T-helper 17 cell (primary cell): ENCODE measurements at places on chromosomes 5 and 9. TPM values are rescaled to one million over a fixed set of nuclear protein-coding genes. Genes with fewer than 3 reads are reported as not detected.

The NMUR2 gene
- total RNA-seq, result not detected

The FAM120AOS gene
- total RNA-seq, result 34.8 TPM

The CER1 gene
- not detected for total RNA-seq

The PCDHGB7 gene
- total RNA-seq, result not detected

The ROR2 gene
- 0.22 TPM for total RNA-seq

The CRB2 gene
- not detected for total RNA-seq

The PRUNE2 gene
- not detected for total RNA-seq

The JAKMIP2 gene
- 4.1 TPM for total RNA-seq

GRCh38 chr5:176373100-176373818, 8.0 kb downstream of the ARL10 start:
- H3K36me3 ChIP-seq, result no peaks in the 10 kb centered on the region
- no peak overlapping the region for H3K27ac ChIP-seq
- no peak for DNase-seq
- no peaks in the 10 kb centered on the region for H3K27me3 ChIP-seq

DNA sequence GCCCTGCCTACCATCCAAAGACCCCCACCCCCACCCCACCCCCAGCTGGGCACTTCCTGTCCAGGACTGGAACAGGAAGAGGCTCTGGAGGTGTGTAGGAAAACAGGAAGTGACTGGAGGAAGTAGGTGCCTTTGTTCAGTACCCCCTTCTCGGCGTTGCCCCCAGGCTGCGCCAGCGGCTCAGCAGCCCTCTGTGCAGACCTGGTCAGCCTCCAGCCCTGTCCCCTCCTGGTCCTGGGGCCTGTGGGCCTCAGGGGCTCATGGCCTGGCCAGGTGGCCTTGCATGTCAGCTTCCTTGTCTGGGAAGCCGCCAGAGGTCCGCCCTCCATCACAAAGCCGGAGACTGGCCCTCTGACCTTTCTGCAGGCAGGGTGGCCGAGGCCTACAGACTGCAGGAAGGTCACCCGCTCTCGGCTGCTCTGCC, 26.0 kb downstream of the FLT4 start:
- peaks cover 7% of the 10 kb centered on the region for H3K4me1 ChIP-seq
- H3K36me3 ChIP-seq, result no peaks in the 10 kb centered on the region
- H3K4me3 ChIP-seq, result no peak overlapping the region
- no peak overlapping the region for H3K27ac ChIP-seq
- peaks cover 6% of the 10 kb centered on the region for H3K27me3 ChIP-seq

GRCh38 chr5:118789366-118789765, 199.0 kb downstream of the DTWD2 start:
- DNase-seq, result no peak
- no peaks in the 10 kb centered on the region for H3K36me3 ChIP-seq
- H3K4me1 ChIP-seq, result no peaks in the 10 kb centered on the region
- peaks cover 11% of the 10 kb centered on the region for H3K27me3 ChIP-seq
- H3K4me3 ChIP-seq, result no peak overlapping the region

DNA sequence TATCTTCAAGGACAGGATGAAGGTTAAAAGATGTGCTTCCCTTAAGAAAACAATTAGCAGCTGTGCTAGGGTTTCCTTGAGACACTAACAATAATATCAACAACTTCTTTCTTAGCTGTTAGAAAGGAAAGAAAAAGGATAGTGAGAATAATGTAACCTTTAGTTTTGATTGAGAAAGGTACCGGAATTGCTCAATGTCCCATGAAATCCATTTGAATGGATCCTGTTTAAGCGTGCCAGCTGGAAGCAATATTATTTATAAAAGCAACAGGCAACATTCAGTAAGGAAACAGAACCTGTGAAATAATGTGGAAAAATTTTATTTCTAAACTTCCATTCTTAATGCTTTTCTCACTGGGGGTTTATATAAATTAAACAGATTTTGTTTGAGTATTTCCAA, 120.9 kb downstream of the CCDC192 start:
- no peaks in the 10 kb centered on the region for H3K4me1 ChIP-seq
- H3K4me3 ChIP-seq, result no peak overlapping the region
- H3K27me3 ChIP-seq, result peaks cover 19% of the 10 kb centered on the region
- no peak overlapping the region for H3K27ac ChIP-seq
- no peaks in the 10 kb centered on the region for H3K36me3 ChIP-seq

GRCh38 chr9:87306006-87306405, 191.7 kb upstream of the DAPK1 start:
- DNase-seq, result no peak
- H3K4me1 ChIP-seq, result no peaks in the 10 kb centered on the region
- no peaks in the 10 kb centered on the region for H3K36me3 ChIP-seq
- H3K4me3 ChIP-seq, result no peak overlapping the region
- peaks cover 35% of the 10 kb centered on the region for H3K27me3 ChIP-seq
- H3K27ac ChIP-seq, result no peak overlapping the region

- no peaks in the 10 kb centered on the region for H3K36me3 ChIP-seq
- H3K4me3 ChIP-seq, result no peak overlapping the region
- no peak for DNase-seq
- H3K4me1 ChIP-seq, result no peaks in the 10 kb centered on the region
- no peak overlapping the region for H3K27ac ChIP-seq
- H3K27me3 ChIP-seq, result no peaks in the 10 kb centered on the region
These were observed 158.7 kb downstream of the NMUR2 start for GRCh38 chr5:152246401-152246800.

DNA sequence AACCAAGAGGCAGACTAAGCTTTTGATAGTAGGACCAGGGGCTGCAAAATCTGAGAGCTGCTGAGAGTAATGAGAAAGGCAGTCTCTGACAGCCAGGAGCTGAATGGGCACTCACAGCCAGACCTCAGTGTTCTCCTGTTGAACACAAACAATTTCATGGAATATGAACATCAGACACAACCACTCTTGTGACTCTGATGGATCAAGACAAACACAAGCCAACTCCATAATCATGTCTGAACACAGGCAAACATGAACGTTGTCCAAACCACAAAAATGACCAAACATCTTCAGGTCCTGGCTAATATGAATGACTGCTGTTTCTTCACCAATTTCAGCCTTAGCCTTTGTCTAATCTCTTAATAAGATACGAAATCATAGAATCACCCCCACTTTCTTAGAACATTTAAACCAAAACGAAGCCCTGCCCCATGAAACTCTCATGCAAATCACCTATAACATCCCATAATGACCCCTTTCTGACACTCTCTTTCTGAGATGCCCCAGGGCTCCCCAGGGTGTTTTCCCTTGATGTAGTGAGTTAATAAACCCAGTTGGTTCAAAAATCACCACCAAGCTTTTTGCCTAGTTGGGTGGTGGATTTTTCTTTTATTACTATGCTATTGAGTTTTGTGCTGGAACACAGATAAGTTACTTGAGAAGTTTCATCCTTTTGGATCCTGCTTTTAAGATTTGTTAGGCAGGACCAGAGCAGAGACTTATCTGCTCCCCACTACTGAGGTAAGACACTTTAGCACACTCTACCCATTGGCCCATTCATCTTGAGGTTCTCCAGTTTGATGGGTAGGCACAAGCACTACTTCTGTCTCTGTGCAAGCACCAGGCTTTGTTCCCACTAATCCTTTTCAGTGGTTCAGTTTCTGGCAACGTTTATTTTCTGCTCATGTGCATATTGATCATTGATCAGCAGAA, 5.9 kb upstream of the ERAP2 start:
- H3K4me3 ChIP-seq, result peak overlapping the region; percentile 4
- H3K27ac ChIP-seq, result peak overlapping the region; percentile 74
- H3K4me1 ChIP-seq, result peaks cover 42% of the 10 kb centered on the region
- no peaks in the 10 kb centered on the region for H3K36me3 ChIP-seq
- no peak for DNase-seq

GRCh38 chr5:131751506-131751905, 45.3 kb downstream of the FNIP1 start:
- H3K4me1 ChIP-seq, result peaks cover 36% of the 10 kb centered on the region
- no peaks in the 10 kb centered on the region for H3K27me3 ChIP-seq
- no peak overlapping the region for H3K4me3 ChIP-seq
- H3K27ac ChIP-seq, result peak overlapping the region; percentile 8
- no peak for DNase-seq
- H3K36me3 ChIP-seq, result peaks cover 4% of the 10 kb centered on the region

GRCh38 chr5:32017692-32018367, 156.3 kb downstream of the GOLPH3 start:
- H3K4me1 ChIP-seq, result peaks cover 10% of the 10 kb centered on the region
- no peaks in the 10 kb centered on the region for H3K36me3 ChIP-seq
- peak overlapping the region; percentile 21 for H3K4me3 ChIP-seq
- H3K27ac ChIP-seq, result no peak overlapping the region
- no peak for DNase-seq

DNA sequence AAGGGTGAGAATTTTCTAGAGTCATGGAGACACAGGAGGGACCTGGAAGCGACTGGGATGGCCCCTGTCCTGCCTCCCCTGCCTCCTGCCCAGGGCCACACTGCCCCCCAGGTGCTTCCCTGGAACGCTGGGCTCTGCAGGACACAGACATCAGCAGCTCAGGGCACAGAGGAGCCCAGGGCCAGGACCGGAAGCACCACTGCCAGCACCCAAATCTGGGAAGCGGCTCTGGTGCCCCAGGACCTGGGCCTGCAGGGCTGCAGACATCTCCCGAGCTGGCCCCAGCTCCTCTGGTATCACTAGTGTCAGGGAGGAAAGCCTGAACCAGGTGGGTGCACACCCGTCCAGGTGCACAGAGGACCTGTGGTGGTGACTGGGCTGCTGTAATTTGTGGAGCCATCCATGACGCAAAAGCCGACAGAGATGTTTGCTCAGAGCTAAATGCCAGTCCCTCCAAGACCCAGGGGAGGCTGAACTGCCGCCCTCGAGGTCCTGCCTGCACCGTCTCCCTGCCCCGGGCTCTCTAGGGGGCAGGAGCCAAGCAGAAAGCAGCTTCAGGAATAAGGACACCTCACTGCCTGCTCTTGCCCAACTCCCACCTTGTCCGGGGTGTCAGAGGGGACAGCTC, 46.0 kb upstream of the SIMC1 start:
- peaks cover 9% of the 10 kb centered on the region for H3K4me1 ChIP-seq
- H3K4me3 ChIP-seq, result no peak overlapping the region
- H3K36me3 ChIP-seq, result no peaks in the 10 kb centered on the region
- no peak overlapping the region for H3K27ac ChIP-seq
- no peak for DNase-seq
- H3K27me3 ChIP-seq, result peaks cover 15% of the 10 kb centered on the region

- no peaks in the 10 kb centered on the region for H3K27me3 ChIP-seq
- H3K4me1 ChIP-seq, result no peaks in the 10 kb centered on the region
- H3K27ac ChIP-seq, result no peak overlapping the region
- H3K4me3 ChIP-seq, result no peak overlapping the region
These were observed 383.9 kb downstream of the MAT2B start for GRCh38 chr5:163889369-163889768.

GRCh38 chr5:88480245-88480644, 211.6 kb upstream of the TMEM161B start:
- H3K4me3 ChIP-seq, result no peak overlapping the region
- DNase-seq, result no peak
- peaks cover 33% of the 10 kb centered on the region for H3K27me3 ChIP-seq

- DNase-seq, result no peak
- H3K4me3 ChIP-seq, result no peak overlapping the region
- peaks cover 3% of the 10 kb centered on the region for H3K36me3 ChIP-seq
- no peaks in the 10 kb centered on the region for H3K4me1 ChIP-seq
- H3K27me3 ChIP-seq, result peaks cover 62% of the 10 kb centered on the region
These were observed 15.6 kb upstream of the FOXD1 start for GRCh38 chr5:73464016-73464745.

DNA sequence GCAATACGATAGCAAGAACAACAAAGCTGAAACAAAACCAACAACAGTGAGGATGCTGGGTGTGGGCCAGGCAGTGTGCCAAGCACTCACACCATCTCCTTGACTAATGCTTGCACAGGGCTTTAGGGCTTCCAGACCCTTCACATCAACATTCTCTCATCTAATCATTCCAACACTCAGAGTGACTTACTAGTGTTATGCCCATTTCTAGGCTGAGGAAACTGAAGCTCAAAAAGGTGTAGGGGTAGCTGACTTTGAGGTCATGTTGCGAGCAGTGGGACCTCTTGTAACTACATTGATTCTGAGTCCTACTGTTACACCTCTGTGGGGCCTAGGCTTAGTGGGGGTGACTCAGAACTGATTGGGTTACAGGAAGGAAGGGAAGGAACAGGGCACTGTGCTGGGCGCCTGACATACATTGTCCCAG, 9.7 kb downstream of the ANGPTL2 start:
- DNase-seq, result no peak
- no peak overlapping the region for H3K27ac ChIP-seq
- H3K4me1 ChIP-seq, result peaks cover 12% of the 10 kb centered on the region
- H3K27me3 ChIP-seq, result peaks cover 9% of the 10 kb centered on the region
- peaks cover 10% of the 10 kb centered on the region for H3K36me3 ChIP-seq

DNA sequence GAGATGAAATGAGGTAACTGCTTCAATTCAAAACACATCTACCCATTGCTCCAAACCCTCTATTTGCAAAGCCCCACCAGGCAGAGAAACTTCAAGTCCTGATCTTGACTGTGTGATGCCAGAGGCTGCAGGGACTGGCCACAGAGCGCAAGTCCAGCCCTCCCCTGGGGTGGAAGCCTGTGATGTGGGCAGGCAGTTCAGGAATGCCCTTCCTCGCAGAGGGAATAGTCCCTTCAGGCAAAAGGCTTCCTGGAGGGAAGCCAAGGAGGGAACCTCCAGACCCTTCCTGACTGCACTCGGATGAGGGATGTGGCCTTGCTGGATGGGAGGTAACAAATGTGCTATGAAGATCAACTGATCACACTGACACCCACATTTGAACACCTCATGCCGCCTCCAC, 131.2 kb downstream of the SLIT3 start:
- DNase-seq, result no peak
- no peaks in the 10 kb centered on the region for H3K4me1 ChIP-seq
- H3K36me3 ChIP-seq, result no peaks in the 10 kb centered on the region
- H3K27me3 ChIP-seq, result peaks cover 14% of the 10 kb centered on the region

DNA sequence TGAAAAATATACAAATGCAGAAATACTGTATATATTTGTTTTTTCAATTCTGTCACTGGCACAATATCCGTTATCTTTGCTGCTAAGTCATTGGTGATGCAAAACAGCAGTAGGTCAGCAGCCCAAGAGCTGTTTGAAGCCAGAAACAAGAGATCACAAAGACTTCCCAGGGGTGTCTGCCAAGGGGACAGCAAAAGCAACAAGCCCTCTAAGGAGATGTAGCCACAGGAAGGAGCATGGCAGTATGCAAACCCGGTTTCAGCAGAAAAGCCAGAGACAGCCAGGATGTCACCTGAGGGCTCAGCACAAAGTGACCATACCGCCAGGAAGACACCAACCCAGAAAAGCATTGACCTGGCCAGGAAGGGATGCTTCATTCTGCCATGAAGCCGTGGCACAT, 241.5 kb downstream of the ARRDC3 start:
- no peaks in the 10 kb centered on the region for H3K4me1 ChIP-seq
- DNase-seq, result no peak
- no peak overlapping the region for H3K4me3 ChIP-seq
- H3K36me3 ChIP-seq, result no peaks in the 10 kb centered on the region

GRCh38 chr5:10601246-10602030, 37.6 kb downstream of the ANKRD33B start:
- H3K4me3 ChIP-seq, result peak overlapping the region; percentile 70
- peaks cover 2% of the 10 kb centered on the region for H3K36me3 ChIP-seq
- peaks cover 24% of the 10 kb centered on the region for H3K4me1 ChIP-seq
- H3K27me3 ChIP-seq, result no peaks in the 10 kb centered on the region
- no peak for DNase-seq

- no peaks in the 10 kb centered on the region for H3K27me3 ChIP-seq
- H3K4me1 ChIP-seq, result no peaks in the 10 kb centered on the region
- no peak for DNase-seq
These were observed 259.9 kb downstream of the GADD45G start for GRCh38 chr9:89864731-89865130.
